Aorta (tissue), 5 donors: ENCODE measurements at places on chromosomes 4 and X. TPM values are rescaled to one million over a fixed set of nuclear protein-coding genes. Genes with fewer than 3 reads are reported as not detected.
A peak's percentile ranks its signal among the peaks of the same experiment; 100 is the strongest.

GRCh38 chr4:176882206-176882605, 89.5 kb upstream of the VEGFC start:
- H3K4me3 ChIP-seq, result no peak overlapping the region
- H3K27me3 ChIP-seq, result no peaks in the 10 kb centered on the region
- no peaks in the 10 kb centered on the region for H3K36me3 ChIP-seq

GRCh38 chr4:75338352-75338880, 175.8 kb downstream of the RCHY1 start:
- H3K27me3 ChIP-seq, result no peaks in the 10 kb centered on the region
- no peak for DNase-seq
- no peak overlapping the region for H3K27ac ChIP-seq

- H3K36me3 ChIP-seq, result no peaks in the 10 kb centered on the region
- H3K4me3 ChIP-seq, result no peak overlapping the region
- H3K4me1 ChIP-seq, result no peaks in the 10 kb centered on the region
- DNase-seq, result no peak
- H3K27ac ChIP-seq, result no peak overlapping the region
- H3K27me3 ChIP-seq, result no peaks in the 10 kb centered on the region
Observed at GRCh38 chr4:41287005-41287404, 30.3 kb downstream of the UCHL1 start.

GRCh38 chrX:133171962-133172708, 46.0 kb downstream of the TFDP3 start:
- H3K36me3 ChIP-seq, result no peaks in the 10 kb centered on the region
- no peak for DNase-seq
- H3K4me3 ChIP-seq, result no peak overlapping the region

DNA sequence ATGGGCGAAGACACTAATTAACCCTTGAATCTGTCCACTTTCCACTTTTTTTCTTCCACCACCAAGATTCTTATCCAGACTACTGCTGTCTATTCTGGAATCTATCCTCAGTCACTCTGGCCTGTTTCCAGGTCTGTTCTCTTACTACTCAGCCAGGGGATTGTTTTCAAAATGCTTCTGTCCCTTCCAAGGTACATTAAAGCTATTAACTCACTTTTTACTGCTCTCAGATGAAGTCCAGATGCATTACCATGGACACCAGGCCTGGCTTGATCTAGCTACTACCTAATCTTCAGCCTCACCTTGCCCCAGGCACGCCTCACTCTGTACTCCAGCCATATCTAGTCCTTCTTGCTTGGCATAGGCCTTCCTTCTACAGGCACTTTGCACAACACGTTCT, 66.4 kb downstream of the GALNT7 start:
- no peak overlapping the region for H3K4me3 ChIP-seq
- no peak for DNase-seq
- H3K4me1 ChIP-seq, result no peaks in the 10 kb centered on the region
- no peak overlapping the region for H3K27ac ChIP-seq
- H3K27me3 ChIP-seq, result no peaks in the 10 kb centered on the region

PDGFC gene
- total RNA-seq, result 45.6 TPM

UGT2B10 gene
- total RNA-seq, result not detected

FOXP3 gene
- total RNA-seq, result 0.32 TPM

MCUB gene
- 12.5 TPM for total RNA-seq

- H3K27me3 ChIP-seq, result no peaks in the 10 kb centered on the region
- no peak for DNase-seq
- H3K27ac ChIP-seq, result no peak overlapping the region
- H3K4me1 ChIP-seq, result no peaks in the 10 kb centered on the region
Observed at GRCh38 chr4:121738780-121739535, 26.0 kb downstream of the SMIM43 start.

CPE gene
- 417 TPM for total RNA-seq

GRCh38 chrX:120463241-120463640, 5.9 kb downstream of the LAMP2 start:
- no peak overlapping the region for H3K27ac ChIP-seq
- no peaks in the 10 kb centered on the region for H3K36me3 ChIP-seq
- no peak overlapping the region for H3K4me3 ChIP-seq
- no peaks in the 10 kb centered on the region for H3K4me1 ChIP-seq
- no peaks in the 10 kb centered on the region for H3K27me3 ChIP-seq

- H3K4me1 ChIP-seq, result no peaks in the 10 kb centered on the region
- H3K27me3 ChIP-seq, result no peaks in the 10 kb centered on the region
- H3K36me3 ChIP-seq, result no peaks in the 10 kb centered on the region
- H3K4me3 ChIP-seq, result no peak overlapping the region
- no peak for DNase-seq
- H3K27ac ChIP-seq, result no peak overlapping the region
Observed at GRCh38 chr4:184937030-184937710, 81.1 kb upstream of the HELT start.

ADRA2C gene
- total RNA-seq, result 72.2 TPM

DNA sequence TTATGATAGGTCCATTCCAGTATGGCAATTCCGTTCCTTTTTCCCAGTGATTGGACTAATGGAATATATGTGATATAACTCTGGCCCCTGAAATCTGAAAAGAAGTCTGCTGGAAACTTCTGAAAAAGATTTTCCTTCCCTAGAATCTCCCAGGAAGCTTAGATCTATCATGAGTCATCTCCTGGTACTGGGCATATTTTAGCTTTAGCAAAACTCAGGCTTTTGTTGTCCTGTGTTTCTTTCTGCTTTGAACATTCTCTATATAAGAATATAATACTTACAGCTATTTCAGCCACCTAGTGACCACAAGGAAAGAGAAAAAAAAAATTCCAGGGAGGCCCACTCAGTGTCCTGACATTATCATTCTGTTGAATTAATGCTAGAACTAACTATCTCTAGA, 597.2 kb upstream of the GRIA3 start:
- no peaks in the 10 kb centered on the region for H3K27me3 ChIP-seq
- H3K4me3 ChIP-seq, result no peak overlapping the region
- H3K4me1 ChIP-seq, result no peaks in the 10 kb centered on the region

ZXDB gene
- 8.3 TPM for total RNA-seq

DNA sequence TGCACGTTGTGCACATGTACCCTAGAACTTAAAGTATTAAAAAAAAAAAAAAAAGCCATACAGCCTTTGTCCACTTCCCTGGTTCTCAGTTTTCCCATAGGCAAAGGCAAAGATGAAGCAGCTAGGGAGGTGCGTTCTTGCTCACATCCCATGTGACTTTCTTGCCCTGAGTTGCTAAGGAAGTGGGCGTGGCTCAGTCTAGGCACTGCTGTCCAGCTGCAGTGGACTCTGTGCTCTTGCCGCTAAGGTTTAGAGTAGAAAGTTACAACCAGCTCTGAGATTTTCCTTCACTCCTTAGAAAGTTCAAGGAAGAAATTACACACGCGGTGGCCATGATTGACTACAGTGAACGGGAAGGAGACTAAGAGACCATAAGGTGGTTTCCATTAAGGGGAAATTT, 144.7 kb downstream of the NAA11 start:
- H3K27me3 ChIP-seq, result no peaks in the 10 kb centered on the region
- no peaks in the 10 kb centered on the region for H3K36me3 ChIP-seq
- no peak for DNase-seq
- H3K4me1 ChIP-seq, result no peaks in the 10 kb centered on the region
- H3K27ac ChIP-seq, result no peak overlapping the region

GRCh38 chr4:40194602-40195161, 2.1 kb upstream of the RHOH start:
- H3K4me1 ChIP-seq, result no peaks in the 10 kb centered on the region
- no peaks in the 10 kb centered on the region for H3K36me3 ChIP-seq

GRCh38 chrX:15751155-15751819, 13.2 kb downstream of the CA5B start:
- no peaks in the 10 kb centered on the region for H3K27me3 ChIP-seq
- H3K27ac ChIP-seq, result peak overlapping the region; percentile 81
- no peaks in the 10 kb centered on the region for H3K36me3 ChIP-seq
- H3K4me1 ChIP-seq, result no peaks in the 10 kb centered on the region
- DNase-seq, result no peak

DNA sequence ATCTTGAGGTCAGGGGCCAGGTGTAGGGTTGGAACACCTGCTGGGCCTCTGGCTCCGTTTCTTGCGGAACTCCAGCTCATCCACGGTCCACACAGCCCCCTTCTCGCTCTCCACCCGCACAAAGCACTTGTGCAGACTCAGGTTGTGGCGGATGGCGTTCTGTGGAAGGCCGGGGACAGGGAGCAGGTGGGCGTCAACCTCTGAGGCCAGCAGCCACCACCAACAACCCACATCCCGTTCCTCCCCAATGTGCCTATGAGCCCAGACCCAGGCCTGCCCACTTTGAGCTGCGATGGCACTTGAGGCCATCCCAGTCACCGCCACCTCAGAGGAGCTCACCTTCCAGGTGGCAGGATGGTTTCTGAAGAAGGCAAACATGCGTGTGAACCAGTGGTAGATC, 13.2 kb downstream of the FOXP3 start:
- DNase-seq, result no peak
- H3K4me1 ChIP-seq, result no peaks in the 10 kb centered on the region
- no peaks in the 10 kb centered on the region for H3K36me3 ChIP-seq
- H3K27ac ChIP-seq, result no peak overlapping the region
- no peak overlapping the region for H3K4me3 ChIP-seq

GRCh38 chr4:156193800-156194199, 240.1 kb upstream of the CTSO start:
- no peaks in the 10 kb centered on the region for H3K36me3 ChIP-seq
- no peaks in the 10 kb centered on the region for H3K27me3 ChIP-seq
- no peak overlapping the region for H3K4me3 ChIP-seq
- DNase-seq, result no peak
- H3K4me1 ChIP-seq, result peaks cover 1% of the 10 kb centered on the region

- H3K27me3 ChIP-seq, result no peaks in the 10 kb centered on the region
- H3K4me1 ChIP-seq, result no peaks in the 10 kb centered on the region
- no peak overlapping the region for H3K4me3 ChIP-seq
- H3K36me3 ChIP-seq, result no peaks in the 10 kb centered on the region
- no peak for DNase-seq
Observed at GRCh38 chr4:140904904-140905303, 148.7 kb upstream of the TBC1D9 start.

DNA sequence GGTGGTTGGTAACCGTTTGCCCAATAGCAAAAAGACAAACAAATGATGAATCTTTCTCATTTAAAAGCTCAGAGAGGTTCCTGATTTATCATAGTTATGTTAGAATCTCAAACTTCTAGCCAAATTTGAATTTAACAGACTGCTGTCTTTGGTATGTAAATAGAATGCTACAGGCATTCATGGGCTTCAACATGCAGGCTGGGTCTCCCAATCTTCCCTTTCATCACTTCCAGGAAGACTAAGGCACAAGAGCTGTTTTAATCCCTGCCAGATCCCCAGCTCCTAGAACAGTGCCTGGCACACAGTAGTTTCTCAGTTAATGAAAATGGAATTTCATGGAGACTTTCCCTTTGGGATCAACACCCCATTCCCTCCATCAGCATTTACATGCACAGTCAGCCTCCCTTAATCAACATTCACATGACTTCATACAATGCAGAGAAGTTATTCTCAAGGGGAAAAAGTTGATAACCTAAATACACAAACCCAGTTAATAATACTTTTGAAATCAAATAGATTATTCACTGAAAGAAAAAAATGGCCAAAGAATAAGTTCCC, 107.6 kb upstream of the C1QTNF7 start:
- H3K4me1 ChIP-seq, result peaks cover 13% of the 10 kb centered on the region
- no peak overlapping the region for H3K4me3 ChIP-seq
- H3K27ac ChIP-seq, result no peak overlapping the region
- H3K27me3 ChIP-seq, result no peaks in the 10 kb centered on the region
- H3K36me3 ChIP-seq, result no peaks in the 10 kb centered on the region

DNA sequence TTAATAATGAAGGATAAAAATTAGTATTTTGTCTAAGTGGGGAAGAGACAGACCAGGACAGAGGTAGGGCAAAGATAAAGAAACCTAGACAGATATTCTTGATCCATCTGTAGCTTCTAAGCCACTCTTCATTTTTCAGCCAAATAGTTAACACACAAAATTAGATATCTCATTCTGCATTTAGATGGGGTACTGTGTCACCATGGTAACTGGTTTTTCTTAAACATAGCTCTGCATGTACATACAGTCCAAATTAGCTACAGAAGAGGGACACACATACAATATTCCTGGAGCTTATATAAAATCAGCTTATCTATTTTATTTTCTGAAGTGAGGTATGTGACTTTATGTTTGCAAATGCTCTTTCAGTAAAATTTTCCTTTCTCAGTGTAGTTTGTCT, 393.7 kb downstream of the PPP3CA start:
- DNase-seq, result no peak
- H3K36me3 ChIP-seq, result no peaks in the 10 kb centered on the region
- H3K4me3 ChIP-seq, result no peak overlapping the region
- H3K4me1 ChIP-seq, result no peaks in the 10 kb centered on the region
- no peaks in the 10 kb centered on the region for H3K27me3 ChIP-seq
- H3K27ac ChIP-seq, result no peak overlapping the region

DNA sequence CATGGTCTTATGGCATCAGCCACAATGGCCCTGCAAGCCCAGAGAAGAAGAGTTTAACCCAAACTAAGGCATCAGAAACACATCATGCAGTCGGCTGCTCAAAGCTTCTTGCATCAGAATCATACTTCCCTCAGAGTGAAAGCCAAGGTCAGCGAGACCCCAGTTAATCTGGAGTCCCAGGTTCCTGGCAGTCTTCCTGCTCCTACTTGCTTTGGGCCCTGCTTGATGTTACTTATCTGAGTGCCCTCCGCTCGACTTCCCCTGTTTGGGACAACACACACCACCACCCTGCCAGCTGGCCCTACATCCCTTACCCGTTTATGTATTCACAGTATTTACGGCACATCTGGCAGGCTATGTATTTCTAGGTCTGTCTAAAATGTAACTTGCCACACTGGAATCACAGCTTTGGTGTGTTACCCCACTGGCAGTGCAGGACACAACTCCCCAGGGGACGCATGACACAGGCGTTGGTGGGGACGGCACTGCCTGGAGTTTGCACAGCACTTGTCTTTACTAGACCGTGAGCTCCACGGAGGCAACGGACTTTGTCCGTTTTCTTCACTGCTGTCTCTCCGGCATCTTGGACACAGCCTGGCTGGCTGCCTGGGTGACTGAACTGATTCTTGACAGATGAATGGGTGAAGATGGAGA, 22.8 kb downstream of the CRMP1 start:
- DNase-seq, result no peak
- H3K4me1 ChIP-seq, result no peaks in the 10 kb centered on the region
- no peaks in the 10 kb centered on the region for H3K36me3 ChIP-seq
- H3K27me3 ChIP-seq, result no peaks in the 10 kb centered on the region
- H3K4me3 ChIP-seq, result no peak overlapping the region
- H3K27ac ChIP-seq, result no peak overlapping the region

DNA sequence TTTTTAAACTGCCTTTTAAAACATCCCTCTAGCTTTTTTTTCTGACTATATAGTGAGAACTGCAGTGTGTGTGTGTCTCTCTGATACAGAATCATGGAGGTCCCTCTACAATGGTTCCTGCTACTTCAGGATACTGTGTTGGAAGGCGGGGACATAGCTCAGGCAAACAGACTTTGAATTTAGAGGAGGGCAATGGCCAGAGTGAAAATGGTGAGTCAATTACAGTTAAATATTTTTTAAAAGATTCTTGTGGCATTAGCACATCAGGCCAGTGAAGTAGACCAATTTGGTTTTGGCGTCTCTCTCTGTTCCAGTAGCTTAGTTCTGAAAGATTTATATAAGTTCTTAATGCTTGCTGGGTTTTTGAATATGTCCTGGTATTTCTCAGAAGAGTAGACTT, 47.1 kb downstream of the ALG13 start:
- H3K4me1 ChIP-seq, result no peaks in the 10 kb centered on the region
- H3K27ac ChIP-seq, result no peak overlapping the region
- H3K36me3 ChIP-seq, result no peaks in the 10 kb centered on the region
- H3K4me3 ChIP-seq, result no peak overlapping the region
- no peaks in the 10 kb centered on the region for H3K27me3 ChIP-seq
